ENCODE measurements at places on chromosomes 6 and 20. TPM values are rescaled to one million over a fixed set of nuclear protein-coding genes. Genes with fewer than 3 reads are reported as not detected.
A peak's percentile ranks its signal among the peaks of the same experiment; 100 is the strongest.

BTBD9 gene
- 30.8 TPM for total RNA-seq

- no peak for DNase-seq
These were observed 28.6 kb downstream of the AKAP7 start for GRCh38 chr6:131163886-131164285.

GRM1 gene
- total RNA-seq, result not detected

- DNase-seq, result no peak
These were observed 6.8 kb upstream of the RIPK1 start for GRCh38 chr6:3061501-3061941.

DNA sequence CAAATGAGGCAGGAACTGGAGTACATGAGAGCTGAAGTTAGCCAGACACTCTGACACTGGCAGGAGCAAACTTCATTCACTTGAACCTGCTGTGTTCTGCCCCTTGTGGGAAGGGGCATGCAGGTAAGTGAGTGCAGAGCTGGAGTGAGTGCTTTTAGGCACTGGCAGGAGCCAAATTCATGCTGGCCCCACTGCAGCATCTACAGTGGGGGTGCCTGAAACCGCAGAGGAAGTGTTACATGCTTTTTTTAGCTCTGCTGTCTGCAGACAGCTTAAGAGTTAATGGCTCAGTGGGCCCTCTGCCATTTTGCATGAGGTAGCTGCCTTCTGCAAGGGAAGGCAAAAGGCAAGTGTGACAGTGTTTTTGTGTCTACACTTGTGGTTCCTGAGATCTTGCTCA, 167.9 kb upstream of the SYNCRIP start:
- DNase-seq, result no peak

GRCh38 chr6:43715056-43715788, 27.6 kb upstream of the MRPS18A start:
- no peak for DNase-seq

DNA sequence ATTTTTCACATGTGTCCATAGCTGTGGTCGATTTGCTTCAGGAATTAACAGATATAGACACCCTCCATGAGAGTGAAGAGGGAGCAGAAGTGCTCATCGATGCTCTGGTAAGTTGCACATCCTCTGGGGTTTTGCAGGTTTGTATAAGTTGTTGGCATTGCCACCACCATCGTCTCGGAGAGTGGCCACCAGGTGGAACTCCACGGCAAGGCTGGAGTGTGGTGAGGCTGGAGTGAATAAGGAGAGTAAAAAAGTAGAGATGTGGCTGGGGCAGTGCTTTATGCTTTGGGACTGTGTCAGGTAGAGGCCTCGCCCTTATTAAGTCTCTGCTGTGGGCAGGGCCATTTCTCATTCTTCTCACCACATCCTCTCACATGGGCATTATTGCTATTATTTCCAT, 63.7 kb downstream of the CTNNBL1 start:
- DNase-seq, result no peak

DNA sequence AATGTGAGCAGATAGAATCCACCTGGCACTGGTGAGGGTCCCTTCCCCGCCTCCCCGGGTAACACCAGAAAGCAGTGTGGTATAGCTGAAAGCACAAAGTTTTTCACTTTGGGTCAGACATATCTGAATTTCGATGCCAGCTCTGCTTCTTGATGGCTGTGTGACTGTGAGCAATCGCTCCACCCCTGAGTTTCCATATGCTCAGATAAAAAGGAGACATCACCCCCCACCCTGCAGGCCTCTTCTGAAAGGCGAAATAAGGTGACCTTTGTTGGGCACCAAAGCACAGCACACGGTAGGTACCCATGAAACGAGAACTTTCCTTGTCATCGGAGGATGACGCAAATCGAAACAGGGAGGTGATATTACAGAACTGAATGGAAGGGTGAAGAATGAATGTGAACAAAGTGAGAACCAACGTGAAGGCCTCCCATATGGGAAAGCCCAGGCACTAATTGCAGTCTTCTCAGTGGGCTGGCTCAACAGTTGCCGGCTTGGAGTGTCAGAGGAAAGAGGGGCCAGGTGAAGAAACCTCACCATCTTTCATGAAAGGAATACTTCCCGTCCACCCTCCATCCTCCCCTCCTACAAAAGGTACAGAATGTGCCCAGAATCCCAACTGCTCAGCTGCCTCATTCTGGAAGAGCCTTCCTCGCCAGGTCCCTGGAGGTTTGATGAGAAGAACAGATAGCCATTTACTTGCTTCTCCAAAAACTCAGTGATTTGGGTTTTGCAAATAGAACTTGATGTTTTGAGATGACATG, 61.8 kb downstream of the NFATC2 start:
- no peak for DNase-seq

GRCh38 chr6:20669571-20670314, 135.5 kb downstream of the CDKAL1 start:
- DNase-seq, result no peak

BPIFB4 gene
- total RNA-seq, result not detected

HCRTR2 gene
- not detected for total RNA-seq

GRCh38 chr6:56759521-56759920, 116.8 kb upstream of the DST start:
- no peak for DNase-seq

TMEM244 gene
- not detected for total RNA-seq

TTLL9 gene
- total RNA-seq, result not detected

GRCh38 chr6:169669889-169670288, 31.9 kb downstream of the WDR27 start:
- DNase-seq, result no peak

EEF1A2 gene
- total RNA-seq, result 0.18 TPM

DNA sequence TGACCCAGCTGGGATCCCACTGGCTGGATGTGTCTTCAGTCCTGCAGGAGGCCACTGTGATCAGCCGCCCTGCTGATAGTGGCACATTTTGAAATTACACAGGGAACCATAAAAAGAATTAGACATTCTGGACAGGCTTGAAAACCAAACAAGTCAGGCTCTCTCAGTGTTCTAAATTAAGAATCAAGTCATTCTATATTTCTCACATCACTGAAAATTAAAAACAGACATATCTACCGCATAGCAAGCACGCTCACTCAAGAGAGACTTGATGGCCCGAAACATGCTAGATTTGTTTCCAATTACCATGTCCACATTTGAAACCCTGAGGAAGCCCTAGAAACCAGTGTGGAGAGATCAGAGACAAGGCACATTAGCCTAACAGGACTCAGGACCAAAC, 57.7 kb downstream of the NFATC2 start:
- no peak for DNase-seq

CPNE5 gene
- 0.57 TPM for total RNA-seq

PACSIN1 gene
- total RNA-seq, result 0.41 TPM

BPIFA1 gene
- total RNA-seq, result not detected

- DNase-seq, result no peak
These were observed 10.7 kb downstream of the HCK start for GRCh38 chr20:32062776-32063170.

DNA sequence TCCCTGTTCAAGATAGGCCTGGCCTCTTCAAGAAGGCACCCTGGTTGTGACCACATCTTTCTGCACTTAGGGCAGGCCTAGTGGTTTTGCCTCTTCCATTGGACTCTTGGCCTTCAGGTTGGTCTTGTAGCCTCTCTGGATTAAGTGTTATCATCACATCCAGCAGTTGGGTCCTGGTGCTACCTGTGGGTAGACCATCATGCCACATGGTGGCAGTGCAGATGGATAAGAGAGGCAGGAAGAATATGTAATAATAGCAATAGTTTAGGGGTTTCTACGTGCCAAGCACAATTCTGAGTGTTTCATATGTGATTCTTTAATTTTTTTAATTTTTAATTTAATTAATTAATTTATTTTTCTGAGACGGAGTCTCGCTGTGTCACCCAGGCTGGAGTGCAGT, 28.5 kb upstream of the SNRPB2 start:
- DNase-seq, result peak; percentile 40

- DNase-seq, result no peak
These were observed 9.3 kb upstream of the EDN1 start for GRCh38 chr6:12280902-12281301.

SMIM13 gene
- total RNA-seq, result 5.7 TPM

- no peak for DNase-seq
These were observed 121.4 kb downstream of the TIAM2 start for GRCh38 chr6:155116571-155116910.

DNAH8 gene
- not detected for total RNA-seq

DNA sequence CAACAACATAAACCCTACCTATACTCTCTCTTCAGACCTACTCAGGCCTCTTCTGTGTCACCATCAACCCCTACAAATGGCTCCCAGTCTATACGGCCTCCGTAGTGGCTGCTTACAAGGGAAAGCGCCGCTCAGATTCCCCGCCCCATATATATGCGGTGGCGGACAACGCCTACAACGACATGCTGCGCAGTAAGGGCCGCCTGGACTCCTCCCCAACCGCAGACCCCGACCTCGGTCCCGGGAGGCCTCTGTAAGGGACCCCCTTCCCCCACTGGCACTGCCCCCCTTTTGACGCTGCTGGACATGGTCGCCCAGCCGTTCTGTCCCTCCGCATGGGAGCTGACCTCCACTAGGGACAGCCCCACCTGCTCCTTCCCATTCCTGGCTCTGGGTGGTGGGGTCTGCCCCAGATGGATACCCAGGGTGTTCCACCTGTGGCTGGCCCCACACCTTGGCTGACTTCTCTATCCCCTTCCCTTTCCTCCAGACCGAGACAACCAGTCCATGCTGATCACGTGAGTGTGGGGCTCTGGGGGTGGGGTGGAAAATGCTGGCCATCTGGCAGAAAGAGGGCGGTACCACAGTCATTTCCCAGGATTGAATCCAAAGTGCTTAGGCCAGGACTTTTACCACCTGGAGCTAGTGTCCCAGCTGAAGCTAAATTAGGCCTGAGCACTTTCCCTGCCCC, 25.0 kb downstream of the MYH7B start:
- DNase-seq, result no peak

DNA sequence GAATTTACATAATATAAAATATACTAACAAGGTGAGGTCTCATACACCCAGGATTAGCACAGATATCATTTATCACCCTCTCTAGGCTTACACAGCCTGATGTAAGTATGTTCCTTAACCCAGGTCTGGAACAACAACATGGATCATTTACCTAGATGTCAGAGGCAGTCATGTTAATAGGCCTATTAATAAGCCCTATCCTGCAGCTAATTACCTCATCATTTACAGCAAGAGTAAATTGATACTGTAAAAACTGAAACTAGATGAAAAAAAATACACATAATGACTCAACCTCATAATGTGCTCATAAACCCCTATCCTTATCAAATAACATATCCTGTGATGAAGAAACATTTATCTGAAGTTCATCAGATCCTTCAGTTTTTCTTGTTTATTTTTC, 334.3 kb upstream of the MANEA start:
- DNase-seq, result no peak
